ENCODE measurements at places on chromosomes 7 and 10.

DNA sequence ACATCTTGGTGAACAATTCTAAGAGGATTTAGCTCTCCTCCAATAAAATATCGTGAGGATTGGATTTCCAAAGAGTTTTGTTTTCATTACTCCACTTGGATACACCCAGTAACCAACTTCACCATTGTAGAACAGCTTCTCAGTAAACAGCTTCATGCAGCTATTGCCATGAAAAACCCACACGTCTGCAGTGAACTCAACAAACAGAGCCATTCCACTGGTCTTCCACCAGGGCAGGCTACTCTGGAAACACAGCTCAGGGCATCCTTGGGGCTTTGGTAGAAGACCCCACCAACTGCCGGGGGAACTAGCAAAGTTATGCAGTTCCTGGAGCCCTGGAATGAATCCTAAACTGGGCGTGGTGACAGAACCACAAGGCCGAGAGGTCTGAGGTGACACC lies 77.4 kb downstream of the CALN1 start:
- no peak for DNase-seq

DNA sequence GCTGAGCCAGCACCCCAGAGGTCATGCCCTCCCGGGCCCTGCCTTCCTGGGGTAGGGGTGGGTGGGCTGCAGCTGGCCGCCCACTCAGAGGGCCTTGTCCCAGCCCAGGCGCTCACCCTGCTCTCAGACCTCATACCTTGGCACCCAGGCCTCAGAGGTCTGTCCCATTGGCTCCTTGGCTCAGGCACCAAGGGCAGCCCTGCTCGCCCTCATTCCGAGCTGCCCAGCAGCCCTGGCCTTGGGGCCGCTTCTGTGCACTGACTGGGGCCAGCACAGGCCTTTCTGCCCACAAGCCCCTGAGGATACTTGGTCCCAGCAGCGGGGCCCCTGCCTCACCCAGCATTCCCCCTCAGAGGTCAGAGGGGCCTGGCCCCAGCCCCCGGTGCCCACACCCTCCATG lies 34.3 kb downstream of the YKT6 start:
- DNase-seq, result no peak

GRCh38 chr10:119602241-119603095 lies 5.7 kb upstream of the TIAL1 start:
- DNase-seq, result no peak

GRCh38 chr10:132138133-132138532 lies 48.6 kb upstream of the DPYSL4 start:
- DNase-seq, result no peak

- no peak for DNase-seq
Measured at GRCh38 chr7:77497079-77497478, 40.0 kb upstream of the PTPN12 start.

GRCh38 chr7:6251653-6252052 lies 20.8 kb downstream of the CYTH3 start:
- DNase-seq, result no peak

- no peak for DNase-seq
Measured at GRCh38 chr10:44068716-44069482, 316.0 kb downstream of the CXCL12 start.

DNA sequence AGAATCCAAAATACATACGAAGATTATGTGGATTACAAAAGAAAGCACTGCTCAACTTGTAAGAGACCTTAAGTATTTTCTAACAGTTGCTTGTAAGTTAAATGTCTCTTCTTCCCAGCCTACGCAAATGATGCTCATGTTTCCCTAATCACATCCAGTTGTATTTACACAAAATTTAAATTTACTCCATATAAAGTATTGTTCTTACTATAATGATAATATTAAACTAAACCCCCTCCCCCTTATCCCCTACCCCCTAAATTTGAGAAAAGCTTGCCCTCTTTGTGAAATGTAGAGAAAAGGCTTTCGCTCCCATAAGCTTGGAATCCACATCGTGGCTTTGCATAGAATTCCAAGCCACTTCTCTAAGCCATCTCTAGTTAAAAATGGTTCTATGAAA lies 29.4 kb downstream of the ANKMY2 start:
- DNase-seq, result no peak

- DNase-seq, result no peak
Measured at GRCh38 chr10:22825841-22826240, 102.0 kb upstream of the ARMC3 start.

GRCh38 chr10:19815731-19816410 lies 361 bp upstream of the PLXDC2 start:
- DNase-seq, result no peak

DNA sequence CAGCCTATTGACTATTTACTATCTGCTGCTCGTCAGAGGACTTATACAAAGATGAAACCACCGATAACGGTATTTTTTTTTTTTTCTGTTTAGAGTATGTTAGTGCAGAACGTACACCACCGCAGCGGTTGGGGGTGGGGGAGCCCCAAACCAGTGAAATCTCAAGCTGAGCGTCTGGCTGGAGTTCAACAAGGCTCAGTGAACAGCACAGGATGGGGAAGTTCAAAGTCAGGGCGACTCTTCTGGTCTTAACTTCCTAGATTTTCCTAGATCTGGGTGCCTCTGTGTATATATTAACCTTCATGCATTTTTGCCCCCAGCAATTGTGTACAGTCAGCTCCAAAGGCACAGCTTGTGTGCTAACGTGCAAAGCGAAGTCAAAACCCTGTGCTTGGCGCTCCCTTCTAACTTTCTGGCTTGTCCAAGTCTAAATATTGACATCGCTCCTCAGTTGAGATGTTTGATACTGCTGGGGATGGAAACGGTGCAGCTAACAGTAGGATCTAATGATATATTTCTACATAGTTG lies 1.1 kb downstream of the RHOBTB1 start:
- DNase-seq, result no peak

- DNase-seq, result no peak
Measured at GRCh38 chr10:110355922-110356627, 51.4 kb upstream of the SMNDC1 start.

GRCh38 chr7:111796671-111797070 lies 234.4 kb upstream of the IMMP2L start:
- no peak for DNase-seq

- DNase-seq, result no peak
Measured at GRCh38 chr7:83976302-83976701, 218.3 kb downstream of the SEMA3A start.

DNA sequence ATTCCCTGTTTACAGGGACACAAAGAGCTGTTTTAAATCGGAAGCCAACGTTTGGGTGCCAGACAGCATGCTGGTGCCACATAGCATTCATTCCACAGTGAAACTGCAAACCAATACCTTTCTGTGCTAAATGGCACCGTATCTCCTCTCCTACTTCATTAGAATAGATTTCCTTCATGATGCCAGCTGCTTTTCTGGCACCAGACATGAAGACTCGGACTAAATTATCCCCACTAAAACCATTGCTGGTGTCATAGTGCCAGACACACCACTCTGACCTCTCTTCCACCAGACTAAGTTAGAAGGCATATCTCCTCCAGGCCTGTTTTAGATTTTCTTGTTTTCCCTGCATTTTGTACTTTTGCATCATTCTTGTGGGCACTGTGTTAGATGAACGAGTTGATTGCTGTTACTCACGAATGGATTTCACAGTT lies 155.1 kb downstream of the ETV1 start:
- DNase-seq, result no peak

Measured in stimulated activated CD4-positive, alpha-beta T cell treated with anti-CD3 and anti-CD28 coated beads, Interleukin-15, amount 100 ng/mL, for 1 hour (primary cell).